ENCODE measurements at places on chromosomes 5 and 9.

DNA sequence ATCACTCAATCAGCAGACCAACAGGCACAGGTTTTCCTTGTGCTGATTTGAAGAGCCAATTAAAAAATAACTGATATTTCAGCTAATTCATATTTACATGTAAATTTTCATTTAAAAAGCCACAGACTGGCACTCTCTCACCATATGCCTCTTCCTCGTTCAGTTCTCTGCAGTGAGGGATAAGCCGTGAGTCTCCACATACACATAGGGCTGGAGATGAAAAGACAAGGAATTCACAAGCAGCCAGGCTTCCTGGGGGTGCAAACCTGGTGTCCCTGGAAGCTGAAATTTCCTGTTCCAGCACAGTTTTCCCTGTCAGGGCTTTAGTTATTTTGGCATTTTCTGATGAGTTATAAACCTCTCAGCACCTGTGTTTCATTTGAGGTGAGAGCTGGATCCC lies 323.9 kb upstream of the PANK3 start:
- DNase-seq, result no peak

GRCh38 chr5:35533156-35533555 lies 84.5 kb upstream of the SPEF2 start:
- no peak for DNase-seq

DNA sequence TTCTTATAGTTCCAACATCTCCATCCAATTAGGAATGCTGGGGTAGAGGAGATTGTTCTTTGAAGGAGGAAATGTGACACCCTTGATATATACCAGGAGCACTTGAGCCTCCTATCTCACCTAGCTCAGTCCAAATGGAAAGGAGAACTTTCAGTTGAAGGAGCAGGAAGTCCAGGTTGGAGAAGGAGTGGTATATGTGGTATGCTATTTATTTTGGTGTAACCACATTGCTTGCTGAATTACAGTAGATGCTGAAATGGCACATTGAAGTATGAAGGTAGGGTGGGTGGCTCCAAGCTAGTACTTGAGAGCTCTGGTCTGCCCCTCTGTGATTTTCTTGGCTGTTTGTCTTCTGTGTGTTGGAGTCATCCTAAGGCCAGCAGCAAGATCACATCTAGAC lies 6.1 kb downstream of the CSNK1G3 start:
- no peak for DNase-seq

DNA sequence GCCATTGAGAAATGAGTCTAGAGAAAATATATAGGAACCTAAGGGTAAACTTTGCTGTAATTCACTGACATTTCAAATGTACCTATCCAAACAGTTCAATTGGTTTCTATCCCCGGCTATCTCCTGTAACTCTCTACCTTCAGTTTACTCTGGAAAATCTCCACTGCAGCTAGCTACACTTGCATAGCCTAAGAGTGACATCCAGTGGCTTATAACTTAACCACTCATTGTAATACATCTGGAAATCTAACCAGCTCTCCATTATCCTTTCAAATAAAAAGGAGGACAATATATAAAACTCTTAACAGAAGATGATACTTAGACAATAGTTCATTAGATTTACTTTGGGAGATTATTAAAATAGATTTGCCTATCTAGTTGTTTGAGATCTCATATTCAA lies 35.3 kb upstream of the SPDL1 start:
- DNase-seq, result no peak

DNA sequence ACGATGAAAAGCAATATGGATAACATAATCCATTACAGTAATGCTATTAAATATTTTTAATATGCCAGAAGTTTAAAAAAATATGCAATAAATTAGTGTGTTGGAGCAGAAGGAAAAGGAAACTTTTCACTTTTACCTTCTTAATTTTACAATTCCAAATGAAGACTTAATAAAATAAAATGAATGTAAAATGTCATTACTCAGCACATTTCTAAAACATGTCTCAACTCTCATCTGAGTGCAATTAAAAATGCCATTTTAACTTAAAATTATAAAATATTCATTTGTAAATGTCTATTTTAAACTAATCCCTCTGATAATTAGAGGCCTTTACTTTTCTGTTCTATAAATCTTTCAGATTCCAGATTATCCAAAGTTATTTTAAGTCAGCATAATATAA lies 733.4 kb downstream of the DNAH5 start:
- DNase-seq, result no peak

DNA sequence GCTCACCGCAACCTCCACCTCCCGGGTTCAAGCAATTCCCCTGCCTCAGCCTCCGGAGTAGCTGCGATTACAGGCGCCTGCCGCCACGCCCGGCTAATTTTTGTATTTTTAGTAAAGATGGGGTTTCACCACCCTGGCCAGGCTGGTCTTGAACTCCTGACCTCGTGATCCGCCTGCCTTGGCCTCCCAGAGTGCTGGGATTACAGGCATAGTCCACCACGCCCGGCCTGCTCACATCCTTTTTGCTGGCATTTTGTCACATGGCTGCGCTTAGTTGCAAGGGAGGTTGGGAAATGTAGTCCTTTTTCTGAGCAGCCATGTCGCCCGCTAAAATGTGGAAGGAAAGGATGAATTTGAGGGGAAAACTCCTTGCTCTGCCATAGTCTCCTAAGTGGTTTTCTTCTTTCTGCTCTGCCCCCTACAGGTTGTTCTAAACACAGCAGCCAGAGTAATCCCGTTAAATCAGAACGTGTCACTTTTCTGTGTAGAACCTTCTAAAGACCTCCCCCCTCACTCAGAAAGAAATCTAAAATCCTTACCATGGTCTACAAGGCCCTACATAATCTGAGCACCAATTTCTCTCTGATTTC lies 57.8 kb upstream of the HSPA9 start:
- DNase-seq, result no peak

GRCh38 chr9:116604251-116604650 lies 82.9 kb upstream of the TRIM32 start:
- DNase-seq, result no peak

DNA sequence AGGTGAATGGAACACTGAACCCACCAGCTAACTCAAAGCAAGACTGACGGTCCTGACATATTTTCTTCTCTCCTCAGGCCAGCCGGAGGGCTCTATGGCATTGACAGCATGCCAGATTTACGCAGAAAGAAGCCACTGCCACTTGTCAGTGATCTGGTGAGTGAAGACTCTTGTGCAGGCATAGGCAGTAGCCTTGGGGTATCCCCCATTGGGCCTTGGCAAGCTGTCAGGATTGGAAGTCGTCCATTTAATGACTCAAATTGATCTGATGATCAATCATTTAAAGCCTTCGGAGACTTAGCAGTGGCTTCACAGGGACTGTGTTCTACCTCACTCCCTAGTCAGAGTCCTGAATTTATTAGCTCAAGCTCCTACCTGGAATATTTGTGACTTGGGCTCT lies 119.7 kb upstream of the RUSC2 start:
- no peak for DNase-seq

DNA sequence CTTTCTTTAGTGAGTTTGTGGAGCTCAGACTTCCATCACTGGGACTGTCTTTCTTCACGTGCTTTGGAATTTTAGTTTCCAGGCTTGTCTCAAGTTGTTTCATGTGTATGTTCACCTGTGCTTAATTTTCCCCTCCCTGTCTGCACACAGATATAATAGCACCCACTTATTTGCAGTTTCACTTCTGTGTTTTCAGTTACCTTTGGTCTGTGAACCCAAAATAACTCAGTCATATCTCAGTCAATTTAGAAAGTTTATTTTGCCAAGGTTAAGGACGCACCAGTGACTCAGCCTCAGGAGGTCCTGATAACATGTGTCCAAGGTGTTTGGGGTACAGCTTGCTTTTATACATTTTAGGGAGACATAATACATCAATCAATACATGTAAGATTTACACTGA lies 330.4 kb downstream of the ICE1 start:
- no peak for DNase-seq

- DNase-seq, result no peak
Observed at GRCh38 chr5:158070859-158071258, 211.9 kb upstream of the CLINT1 start.

- DNase-seq, result no peak
Observed at GRCh38 chr5:78888580-78889368, 96.3 kb downstream of the ARSB start.

Measured in stimulated activated CD4-positive, alpha-beta T cell treated with anti-CD3 and anti-CD28 coated beads, Interleukin-1b, Interleukin-23, amount 100 ng/mL, for 24 hours (primary cell).